ENCODE measurements at places on chromosomes 4 and X.

DNA sequence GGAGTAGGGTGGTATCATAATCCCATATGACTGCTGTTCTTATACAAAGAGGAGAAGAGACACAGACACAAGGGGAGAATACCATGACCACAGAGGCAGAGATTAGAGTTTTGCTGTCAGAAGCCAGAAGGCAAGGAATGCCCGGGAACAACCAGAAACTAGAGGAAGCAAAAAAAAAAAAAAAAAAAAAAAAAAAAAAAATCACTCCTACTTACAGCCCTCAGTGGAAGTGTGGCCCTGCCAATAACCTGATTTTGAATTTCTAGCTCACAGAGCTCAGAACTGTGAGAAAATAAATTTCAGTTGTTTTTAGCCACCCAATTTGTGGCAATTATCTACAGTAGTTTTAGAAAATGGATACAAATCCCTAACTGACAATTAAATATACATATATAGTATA, 30.4 kb upstream of the UBE2NL start:
- no peak for DNase-seq

DNA sequence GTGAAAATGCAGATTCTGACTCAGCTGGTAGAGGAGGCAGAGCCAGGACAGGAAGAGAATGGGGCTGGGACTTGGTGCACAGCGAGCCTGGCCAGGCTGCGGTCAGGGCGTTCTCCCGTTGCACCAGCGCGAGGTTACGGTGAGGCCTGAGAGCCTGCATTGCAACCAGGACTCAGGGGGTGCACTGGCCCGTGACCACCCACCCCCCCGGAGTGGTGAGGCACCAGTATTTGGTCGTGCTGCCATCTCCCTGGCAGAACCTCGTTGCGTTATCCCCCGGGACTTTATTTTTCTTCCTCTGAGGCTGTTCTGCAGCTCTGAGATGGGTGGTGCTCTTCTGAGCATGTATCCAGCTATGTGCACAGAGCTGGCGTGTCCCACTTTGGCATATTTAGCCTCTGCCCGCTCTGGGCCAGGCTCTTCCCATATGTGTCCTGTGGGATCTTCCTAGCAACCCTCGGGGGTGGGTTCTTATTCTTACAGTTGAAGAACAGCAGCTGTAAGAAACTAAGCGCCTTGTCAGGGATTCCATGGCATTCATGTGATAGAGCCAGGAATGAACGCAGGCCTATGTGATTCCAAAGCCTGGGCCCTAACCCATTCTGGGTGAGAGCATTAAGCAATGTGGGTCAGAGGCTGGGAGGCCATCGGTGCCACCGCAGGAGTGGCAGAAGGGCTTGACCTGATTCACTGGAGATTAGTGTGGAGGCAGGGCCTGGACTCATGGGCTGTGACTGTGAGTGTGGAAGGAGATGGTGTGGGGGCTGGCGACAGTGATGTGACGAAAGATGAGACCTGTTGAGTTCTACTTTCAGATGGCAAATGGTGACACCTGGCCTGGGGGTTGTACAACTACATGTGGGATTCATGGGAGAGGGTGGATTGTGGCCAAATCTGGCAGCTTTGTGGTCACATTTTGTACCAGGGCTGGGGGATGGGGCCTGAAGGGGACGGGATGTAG, 3.1 kb downstream of the TADA2B start:
- DNase-seq = no peak

- no peak for DNase-seq
Measured at GRCh38 chr4:86060341-86060740, 299.5 kb downstream of the MAPK10 start.

DNA sequence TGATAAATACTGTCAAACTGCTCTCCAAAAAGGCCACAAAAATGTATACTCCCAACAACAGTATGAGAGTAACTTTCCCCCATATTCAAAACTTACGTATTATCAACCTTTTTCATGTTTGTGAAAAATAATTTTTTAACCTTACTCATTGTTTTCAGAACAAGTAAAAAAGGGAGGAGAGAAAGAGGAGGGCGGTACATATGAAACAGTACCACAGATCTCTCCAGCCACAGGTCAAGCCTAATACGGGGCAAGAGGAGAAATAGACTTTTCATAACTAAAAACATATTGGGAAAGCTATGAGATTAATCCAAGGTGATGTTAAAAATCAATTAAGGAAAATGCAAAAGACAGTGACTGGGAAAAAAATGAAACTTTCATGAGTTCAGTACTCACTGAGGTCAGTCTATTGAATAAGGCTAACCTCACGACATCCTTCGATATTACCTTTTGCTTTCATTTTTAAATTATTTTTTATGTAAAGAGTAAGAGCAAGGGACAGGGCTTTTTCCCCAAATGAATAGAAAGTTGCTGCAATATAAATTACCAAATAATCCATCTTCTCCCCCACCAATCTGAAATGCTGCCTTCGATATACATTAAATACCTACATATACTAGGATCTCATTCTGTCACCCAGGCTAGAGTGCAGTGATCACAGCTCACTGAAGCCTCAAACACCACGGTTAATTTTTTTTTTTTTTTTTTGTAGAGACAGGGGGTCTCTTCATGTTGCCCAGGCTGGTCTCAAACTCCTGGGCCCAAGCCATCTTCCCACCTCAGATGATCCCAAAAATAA, 25.3 kb downstream of the FBXW7 start:
- DNase-seq = no peak

- peak; percentile 17 for DNase-seq
Measured at GRCh38 chr4:48780865-48781214, 761 bp upstream of the FRYL start.

DNA sequence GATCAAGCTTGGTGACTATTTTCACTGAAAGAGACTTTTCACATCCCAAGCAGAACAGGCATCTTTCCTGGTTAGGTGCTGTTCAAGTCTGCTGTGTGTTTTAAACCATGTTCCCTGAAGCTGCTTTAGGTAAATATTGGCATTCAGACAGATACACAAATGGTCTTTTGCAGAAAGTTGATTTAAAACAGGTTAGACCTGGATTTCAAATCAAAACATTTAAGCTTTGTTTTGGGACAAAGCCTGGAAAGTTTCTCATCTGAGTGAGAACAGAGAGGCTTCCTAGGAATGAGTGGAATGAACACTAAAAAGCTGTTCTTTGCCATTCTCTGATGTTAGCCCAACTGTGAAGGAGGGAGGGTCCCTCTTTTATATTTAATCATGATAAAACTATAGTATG, 10.1 kb downstream of the ANXA3 start:
- no peak for DNase-seq

DNA sequence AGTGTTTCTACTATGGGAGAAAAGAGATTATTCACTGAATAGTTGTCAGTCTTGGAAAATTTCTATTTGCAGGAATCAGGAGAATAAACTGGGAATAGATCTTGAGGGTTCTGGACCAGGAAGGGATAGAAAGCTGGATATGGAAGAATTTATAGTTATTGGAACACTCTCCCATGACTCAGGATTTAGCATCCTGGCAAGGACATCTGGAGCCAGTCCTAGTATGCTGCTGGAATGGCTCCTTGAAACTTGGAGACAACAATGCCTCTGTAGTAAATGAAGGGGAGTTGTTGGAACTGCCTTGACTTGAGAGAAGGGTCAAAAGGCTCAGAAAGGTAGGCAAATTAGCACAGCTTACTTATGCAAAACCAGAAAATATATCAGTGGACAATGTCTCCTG, 23.5 kb upstream of the THOC2 start:
- DNase-seq = no peak

DNA sequence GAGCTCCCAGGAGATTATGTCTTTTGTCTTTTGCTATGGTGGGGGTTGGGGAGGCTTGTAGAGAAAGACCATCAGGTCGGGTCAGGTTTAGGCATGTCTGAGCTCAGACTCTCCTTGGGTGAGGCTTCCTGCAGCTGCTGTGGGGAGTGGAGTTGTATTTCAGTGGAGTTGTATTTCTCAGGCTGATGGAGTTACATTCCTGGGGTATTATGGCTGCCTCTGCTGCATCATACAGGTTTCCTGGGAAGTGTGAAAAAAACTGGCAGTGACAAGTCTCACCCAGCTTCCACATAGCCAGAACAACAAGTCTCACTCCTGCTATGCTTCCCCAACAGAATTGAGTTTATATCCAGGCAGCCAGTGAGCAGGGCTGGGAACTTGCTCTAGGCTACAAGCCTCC, 119.3 kb downstream of the VSIG4 start:
- no peak for DNase-seq

DNA sequence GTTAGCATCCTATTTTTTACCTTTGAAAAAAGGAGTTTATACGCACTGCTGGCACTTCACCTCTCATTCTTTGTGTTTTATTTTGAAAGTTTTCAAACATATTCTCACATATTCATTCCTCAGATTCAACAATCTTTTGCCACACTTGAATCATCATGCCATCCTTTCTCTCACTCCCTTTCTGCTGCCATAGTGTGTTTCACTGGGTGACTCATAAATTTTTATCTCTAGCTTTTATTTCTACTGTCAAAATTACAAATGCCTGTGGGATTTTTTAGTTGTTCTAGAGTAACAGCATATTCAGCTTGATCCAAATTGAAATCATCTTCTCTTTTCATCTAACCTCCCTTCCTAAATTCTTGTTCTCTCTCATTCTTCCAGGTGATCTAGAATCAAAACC, 28.0 kb downstream of the MFSD8 start:
- DNase-seq = no peak

- DNase-seq = no peak
Measured at GRCh38 chr4:123748806-123749205, 352.2 kb downstream of the SPRY1 start.

DNA sequence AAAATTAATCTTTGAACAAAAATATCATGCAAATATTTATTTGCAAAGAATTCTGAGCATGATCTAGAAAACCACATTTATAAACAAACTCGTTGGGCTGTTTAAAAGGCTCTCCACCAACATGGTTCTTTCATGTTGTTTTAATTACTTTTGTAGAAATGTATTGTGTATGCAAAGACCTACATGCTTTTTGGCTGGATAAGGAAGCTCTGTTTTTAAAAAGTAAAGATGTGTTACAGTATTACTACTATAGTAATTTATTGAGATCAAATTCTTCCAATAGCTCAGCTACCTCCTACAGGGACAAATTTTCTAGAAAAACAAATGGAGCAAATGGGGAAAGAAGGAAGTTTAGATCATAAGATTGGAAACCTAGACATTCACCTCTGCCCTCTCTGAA, 177.5 kb upstream of the TTC29 start:
- DNase-seq = no peak

GRCh38 chr4:74018116-74018515, 19.6 kb upstream of the CXCL5 start:
- no peak for DNase-seq

Measured in stimulated activated CD4-positive, alpha-beta T cell treated with anti-CD3 and anti-CD28 coated beads, Interleukin-1b, Interleukin-23, amount 100 ng/mL, for 24 hours (primary cell).